ENCODE measurements at places on chromosomes 7 and 10.
A peak's percentile ranks its signal among the peaks of the same experiment; 100 is the strongest.

DNA sequence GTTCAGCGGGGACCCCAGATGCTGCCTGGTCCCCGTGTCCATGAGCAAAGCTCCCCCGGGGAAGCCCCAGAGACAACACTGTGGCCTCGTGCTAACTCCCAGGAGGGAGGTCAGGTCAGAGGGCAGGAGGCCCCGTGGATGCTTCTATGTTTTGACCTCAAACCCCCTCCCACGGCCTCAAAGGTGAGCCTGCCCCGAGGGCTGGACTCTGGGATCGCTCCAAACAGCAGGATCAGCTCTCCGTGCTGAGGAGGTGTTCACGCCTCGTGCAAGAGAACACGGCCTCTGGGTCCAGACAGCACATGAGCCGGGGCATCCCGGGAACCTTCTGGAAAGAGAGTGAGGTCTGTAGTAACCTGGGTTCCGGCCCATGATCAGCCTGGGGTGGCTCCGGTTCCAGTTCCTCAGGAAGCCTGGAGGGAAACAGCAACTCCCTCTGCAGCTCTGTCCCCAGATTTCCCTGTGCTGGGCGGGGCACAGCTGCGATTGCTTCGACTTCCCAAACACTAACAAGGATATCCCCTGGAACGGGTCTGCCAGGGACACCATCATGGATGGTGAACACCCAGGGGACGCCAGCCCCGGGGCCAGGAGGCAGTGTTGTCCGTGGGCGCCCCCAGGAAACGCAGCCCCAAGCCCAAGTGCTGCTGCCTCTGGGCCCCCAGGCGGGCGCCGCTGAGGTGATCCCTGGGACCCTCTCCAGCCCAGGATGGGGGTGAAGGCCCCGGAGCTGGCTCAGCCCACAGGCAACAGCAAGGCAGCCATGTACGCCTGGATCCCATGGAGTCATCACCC, 18.0 kb upstream of the INPP5A start:
- no peak for DNase-seq

DNA sequence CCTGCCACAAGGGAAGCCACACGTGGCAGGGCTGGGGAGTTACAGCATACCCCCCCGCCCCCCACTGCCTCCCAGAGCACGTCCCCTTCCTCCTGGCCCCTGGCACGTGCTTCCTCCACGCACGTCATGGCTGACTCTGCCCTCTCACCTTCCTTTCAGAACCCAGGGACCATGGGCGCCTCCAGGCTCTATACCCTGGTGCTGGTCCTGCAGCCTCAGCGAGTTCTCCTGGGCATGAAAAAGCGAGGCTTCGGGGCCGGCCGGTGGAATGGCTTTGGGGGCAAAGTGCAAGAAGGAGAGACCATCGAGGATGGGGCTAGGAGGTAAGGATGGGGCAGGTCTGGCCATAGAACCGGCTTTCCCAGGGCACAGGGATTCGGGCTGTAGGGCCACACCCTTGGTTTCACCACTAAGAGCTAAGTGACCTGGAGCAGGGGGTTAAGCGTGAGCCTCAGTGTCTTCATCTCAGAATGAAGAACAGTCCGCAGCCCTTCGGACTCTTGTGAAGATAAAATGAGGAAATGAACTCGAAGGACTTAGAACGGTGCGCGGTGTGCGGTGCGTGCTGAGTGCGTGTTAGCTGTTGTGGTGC, 2.5 kb downstream of the NUDT1 start:
- no peak for DNase-seq

DNA sequence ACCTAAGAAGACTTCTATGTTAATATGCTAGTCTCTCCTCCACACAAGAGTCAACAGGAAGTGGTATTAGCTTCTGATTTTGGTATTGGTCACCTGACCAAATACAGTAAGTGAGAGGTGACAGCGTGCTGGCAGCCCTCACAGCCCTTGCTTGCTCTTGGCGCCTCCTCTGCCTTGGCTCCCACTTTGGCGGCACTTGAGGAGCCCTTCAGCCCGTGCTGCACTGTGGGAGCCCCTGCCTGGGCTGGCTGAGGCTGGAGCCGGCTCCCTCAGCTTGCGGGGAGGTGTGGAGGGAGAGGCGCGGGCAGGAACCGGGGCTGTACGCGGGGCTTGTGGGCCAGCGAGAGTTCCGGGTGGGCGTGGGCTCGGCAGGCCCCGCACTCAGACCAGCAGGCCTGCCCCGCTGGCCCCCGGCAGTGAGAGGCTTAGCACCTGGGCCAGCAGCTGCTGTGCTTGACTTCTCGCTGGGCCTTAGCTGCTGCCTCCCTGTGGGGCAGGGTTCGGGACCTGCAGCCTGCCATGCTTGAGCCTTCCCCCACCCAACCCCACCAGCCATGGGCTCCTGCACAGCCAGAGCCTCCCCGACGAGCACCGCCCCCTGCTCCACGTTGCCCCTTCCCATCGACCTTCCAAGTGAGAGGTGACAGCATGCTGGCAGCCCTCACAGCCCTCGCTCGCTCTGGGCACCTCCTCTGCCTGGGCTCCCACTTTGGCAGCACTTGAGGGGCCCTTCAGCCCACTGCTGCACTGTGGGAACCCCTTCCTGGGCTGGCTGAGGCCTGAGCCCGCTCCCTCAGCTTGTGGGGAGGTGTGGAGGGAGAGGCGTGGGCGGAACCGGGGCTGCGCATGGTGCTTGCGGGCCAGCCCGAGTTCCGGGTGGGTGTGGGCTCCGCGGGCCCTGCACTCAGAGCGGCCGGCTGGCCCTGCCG, 4.2 kb upstream of the ACSL5 start:
- no peak for DNase-seq

GRCh38 chr7:131384286-131384635, 56.6 kb downstream of the MKLN1 start:
- DNase-seq: no peak

DNA sequence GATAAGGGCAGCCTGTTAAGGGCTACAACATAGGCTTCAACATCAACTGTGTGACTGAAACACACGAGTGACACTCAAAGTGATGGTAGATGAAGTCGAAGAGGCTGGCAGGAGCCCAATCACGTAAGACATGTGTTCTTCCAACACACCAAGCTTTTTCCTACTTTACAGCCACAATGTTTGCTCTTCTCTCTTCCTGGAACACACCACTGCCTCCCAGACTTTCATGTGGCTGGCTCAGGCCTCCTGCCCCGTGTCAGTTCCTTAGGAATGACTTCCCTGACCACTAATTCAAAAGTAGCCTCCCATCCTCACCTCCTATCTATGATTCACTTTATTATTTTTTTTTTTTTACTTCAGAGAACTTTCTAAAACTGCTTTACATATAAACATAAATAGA, 209.2 kb downstream of the GPAM start:
- DNase-seq: no peak

DNA sequence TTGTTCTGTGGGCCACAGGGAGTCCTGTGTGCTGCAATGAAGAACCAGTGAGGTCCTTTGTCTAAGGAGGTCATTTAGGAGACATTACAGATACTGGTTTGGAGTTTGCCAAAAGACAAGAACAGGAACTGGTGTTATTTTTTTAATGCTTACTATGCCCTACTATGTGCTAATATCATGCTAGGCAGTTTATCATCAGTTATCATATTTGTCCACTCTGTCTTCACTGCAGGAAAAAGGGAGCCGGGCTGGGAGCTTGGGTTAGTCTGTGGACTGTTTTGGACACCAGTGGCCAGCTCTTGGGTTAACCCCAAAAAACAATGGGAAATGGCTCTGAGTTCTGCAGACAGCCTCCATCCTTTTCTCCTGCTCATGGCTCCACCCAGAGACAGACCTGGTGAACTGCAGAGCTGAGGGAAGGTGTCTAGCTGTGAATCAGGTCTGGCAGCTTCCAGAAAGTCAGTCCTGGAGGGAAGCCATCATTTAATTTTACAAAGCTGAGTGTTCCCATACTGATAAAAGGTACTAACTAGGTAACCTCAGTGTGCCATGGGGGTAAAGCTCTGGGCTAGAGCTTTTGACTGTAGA, 101.2 kb upstream of the ZNF746 start:
- DNase-seq: peak; percentile 80

GRCh38 chr7:7228472-7228871, 46.1 kb downstream of the C1GALT1 start:
- DNase-seq: no peak

DNA sequence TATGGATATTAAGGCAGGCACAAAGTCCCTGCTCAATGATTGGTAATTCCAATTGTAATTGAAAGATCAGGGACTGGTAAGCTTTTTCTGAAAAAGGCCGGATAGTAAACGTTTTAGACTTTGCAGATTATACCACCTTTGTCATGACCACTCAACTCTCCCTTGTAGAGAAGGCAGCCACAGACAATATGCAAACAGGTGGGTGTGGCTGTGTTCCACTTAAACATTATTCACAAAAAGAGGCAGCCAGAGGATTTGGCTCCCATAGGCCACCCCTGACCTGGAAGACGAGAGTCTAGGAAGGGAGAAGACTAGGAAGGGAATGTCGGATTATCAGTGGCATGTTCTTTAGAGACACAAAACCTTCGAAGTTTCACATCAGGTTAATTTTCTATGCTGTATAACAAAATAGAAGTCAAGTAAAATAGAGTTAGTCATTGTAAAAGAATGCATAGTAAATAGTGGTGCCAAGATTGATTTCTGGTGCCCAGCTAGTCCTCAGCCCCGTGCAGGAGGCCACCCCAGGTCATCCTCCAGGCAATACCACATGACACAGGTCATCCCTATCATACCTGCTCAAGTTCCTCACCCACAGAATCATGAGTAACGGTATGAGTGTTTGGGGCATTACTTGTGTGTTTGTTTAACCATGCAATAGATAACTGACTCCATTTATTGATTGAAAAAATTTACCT, 193.8 kb downstream of the PLPP4 start:
- no peak for DNase-seq

- no peak for DNase-seq
Measured at GRCh38 chr7:37666026-37666799, 17.4 kb upstream of the GPR141 start.

- DNase-seq: no peak
Measured at GRCh38 chr10:12934777-12935176, 66.7 kb downstream of the CCDC3 start.

DNA sequence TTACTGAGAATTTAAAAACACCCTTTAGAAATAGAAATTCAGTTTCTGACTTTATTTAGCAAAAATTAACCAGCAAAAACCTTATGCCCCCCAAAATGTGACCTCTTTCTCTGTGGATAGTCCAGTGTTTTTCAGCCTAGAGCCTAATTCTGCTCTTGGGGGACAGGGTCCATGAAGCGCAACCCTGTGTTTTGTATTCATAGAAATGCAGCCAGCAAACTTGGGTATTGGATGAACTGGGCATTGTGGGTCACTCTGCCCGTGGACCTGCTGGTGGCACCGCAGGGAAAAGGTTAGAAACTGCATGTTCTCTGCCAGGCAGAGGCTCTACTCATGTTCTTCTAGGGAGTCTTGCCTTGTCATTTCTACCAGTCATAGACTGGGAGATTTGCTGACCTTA, 787.4 kb upstream of the C7orf33 start:
- no peak for DNase-seq

- no peak for DNase-seq
Measured at GRCh38 chr7:70217571-70217970, 619.3 kb downstream of the AUTS2 start.

GRCh38 chr10:91980319-91980718, 56.7 kb downstream of the BTAF1 start:
- DNase-seq: no peak

- no peak for DNase-seq
Measured at GRCh38 chr7:19621740-19622139, 87.1 kb downstream of the POLR1F start.

DNA sequence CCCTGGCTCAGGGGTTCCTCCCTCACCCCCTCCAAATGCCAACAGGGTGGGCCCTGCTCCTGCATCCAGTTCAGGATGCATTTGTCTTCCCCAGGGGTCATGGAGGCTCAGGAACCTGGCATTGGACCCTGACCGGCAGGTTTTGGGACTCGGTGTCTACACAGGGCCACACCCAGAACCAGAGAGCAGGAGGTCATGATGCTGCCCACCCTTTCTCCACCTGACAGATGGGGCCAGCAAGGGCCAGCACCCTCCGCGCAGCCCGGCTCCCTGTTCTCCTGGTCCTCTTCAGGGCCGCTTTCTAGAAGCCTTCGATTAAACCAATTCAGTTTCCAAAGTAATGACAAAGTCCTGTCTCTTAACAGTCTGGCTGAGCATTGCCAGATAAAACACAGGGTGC, 50.2 kb downstream of the CAMK2B start:
- no peak for DNase-seq

GRCh38 chr10:123142701-123143161, 5.2 kb upstream of the HMX2 start:
- DNase-seq: no peak

DNA sequence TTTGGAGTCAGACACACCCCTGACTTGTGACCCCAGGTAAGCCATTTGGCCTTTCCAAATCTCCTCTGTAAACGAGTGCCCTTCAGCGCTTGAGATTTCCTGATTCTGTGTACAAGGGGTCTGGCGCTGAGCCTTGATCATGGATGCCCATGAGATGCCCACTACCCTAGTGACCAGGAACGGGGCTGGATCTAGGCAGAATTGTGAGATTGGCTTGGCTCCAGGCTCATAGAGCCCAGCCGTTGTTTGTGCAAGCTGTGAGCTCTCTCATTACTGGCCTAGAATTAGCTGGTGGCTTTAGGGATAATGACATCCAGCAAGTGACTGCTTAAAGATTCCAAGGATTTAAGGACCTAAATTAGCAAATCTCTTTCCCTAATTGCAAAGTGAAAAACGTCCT, 84.9 kb downstream of the CAMK1D start:
- DNase-seq: no peak

DNA sequence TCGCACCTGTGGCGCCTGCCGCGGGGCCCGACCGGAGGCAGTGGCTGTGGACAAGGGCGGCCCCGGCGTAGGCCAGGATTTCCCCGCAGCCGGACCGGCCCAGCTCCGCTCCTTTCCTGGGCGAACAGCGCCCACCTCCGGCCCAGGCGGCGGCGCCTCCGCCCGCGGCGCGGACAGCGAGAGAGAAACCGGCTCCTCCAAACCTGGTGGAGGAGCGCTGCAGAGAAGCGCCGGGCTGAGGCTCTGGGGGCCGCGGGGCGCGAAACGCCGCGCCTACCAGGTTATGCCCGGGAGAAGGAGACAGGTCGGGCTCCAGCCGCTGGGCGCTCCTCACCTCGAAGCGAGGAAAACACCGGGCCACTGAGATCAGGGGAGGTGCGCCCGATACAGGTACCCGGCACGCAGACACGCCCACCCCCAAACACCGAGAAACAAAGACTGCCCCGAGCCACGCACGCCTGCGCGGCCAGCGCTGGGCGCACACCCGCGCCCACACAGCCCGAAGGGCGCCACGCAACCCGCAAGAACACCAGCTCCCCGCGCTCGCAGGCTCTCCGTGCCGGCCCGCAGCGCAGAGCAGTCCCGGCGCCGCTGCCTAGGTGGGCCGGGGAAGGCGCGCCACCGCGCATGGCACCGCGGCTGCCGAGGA, 3.3 kb downstream of the GRID1 start:
- no peak for DNase-seq

- DNase-seq: no peak
Measured at GRCh38 chr7:2016021-2016631, 216.6 kb downstream of the MAD1L1 start.

GRCh38 chr10:61073391-61073790, 129.4 kb upstream of the RHOBTB1 start:
- DNase-seq: no peak

DNA sequence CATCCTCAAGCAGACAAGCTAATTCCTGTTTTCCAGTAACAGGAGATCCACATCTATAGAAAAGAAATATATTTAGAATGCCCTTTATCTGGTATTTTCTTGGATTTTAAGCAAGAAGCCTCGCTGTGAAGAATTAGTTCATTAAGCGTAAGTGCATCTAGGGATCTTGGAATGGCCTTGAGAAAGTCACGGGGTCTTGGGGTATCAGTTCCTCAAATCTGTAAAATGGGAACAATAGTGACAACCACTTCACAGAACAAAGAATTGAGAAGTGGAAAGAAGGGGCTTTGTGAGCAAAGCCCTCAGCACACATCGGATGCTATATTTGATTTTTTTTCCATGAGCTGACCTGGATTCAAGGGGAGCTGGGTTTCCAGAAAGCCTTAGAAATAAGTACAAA, 32.3 kb upstream of the WDFY4 start:
- DNase-seq: no peak
